Stimulated activated CD4-positive, alpha-beta T cell treated with anti-CD3 and anti-CD28 coated beads, TNF-alpha, amount 100 ng/mL, for 1 hour (primary cell): ENCODE measurements at places on chromosomes 1 and 21.

GRCh38 chr1:212608959-212609700 lies 569 bp downstream of the ATF3 start:
- no peak for DNase-seq

- DNase-seq: no peak
Measured at GRCh38 chr1:221286399-221286798, 407.2 kb downstream of the HLX start.

- DNase-seq: no peak
Measured at GRCh38 chr1:75126611-75127101, 7.5 kb upstream of the LHX8 start.

DNA sequence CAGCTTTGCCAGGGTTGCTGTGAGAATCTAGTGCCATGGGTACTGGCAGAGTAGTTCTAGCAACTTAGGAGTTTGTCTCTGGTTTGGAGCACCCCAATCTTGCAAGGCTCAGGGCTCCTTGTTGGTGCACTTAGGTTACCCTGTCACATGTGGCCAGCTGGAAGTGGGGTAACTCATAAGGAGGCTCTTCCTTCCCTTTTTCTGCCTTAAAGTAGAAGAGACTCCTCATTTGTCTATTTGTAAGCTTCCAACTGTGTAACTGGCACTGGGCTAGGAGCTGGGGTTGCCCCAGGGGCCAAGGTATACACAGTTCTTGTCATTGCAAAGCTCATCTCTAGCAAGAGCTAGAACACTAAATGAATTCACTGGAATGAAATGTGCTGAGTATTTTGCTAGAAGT lies 10.6 kb downstream of the MROH7 start:
- no peak for DNase-seq

GRCh38 chr1:66778969-66779368 lies 22.1 kb downstream of the INSL5 start:
- no peak for DNase-seq

DNA sequence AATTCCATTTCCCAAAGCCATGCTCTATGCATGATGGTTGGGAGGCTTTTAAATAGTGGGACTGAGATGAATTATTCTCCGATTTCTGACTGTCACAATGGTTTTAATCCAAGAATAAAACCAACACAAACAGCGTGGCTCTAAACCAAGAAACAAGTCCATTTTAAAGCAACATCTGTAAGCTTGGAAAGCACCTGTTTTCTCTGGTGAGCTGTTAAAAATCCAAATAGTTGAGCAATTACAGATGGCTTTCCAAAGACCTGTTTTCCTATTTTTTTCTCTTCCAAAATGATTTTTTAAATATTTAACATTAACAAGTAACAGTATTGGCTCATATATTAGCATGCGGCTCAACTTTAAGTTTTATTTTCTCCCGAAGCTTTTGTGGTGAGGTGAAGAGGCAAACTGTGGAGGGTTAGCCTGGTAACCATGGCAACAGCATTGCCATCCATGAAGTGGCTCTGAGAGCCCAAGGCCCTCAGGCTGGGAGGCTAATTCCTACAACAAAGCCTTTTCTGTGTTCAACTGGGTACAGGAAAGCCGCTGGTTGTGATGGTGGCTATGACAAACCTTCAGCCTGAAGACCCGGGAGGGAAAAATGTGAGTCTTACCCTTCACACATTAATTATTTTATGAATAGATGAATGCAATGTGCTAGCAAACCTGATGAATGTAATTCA lies 56.7 kb upstream of the B3GALT5 start:
- no peak for DNase-seq

- DNase-seq: no peak
Measured at GRCh38 chr1:168601051-168601450, 24.6 kb downstream of the XCL1 start.

- peak; percentile 25 for DNase-seq
Measured at GRCh38 chr1:78617615-78618026, 2.6 kb upstream of the IFI44L start.

DNA sequence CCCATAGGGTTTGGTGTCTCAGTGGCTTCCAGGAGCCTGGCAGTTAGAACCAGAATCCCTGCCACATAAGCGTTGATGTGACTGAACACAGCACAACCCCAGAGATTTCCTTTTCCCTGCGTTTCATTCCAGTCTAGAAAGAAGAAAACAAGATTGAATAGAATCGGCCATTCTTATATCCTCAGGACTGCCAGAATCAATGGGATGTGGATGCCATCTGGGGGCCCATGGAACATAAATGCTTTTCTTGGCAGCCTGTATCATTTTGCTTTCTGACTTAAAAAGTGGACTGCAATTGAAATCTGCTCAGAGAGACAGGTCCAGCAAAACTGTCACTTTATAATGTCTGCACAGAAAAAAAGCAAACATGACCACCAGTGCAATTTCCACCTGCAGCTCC lies 80.3 kb downstream of the DISC1 start:
- DNase-seq: no peak

DNA sequence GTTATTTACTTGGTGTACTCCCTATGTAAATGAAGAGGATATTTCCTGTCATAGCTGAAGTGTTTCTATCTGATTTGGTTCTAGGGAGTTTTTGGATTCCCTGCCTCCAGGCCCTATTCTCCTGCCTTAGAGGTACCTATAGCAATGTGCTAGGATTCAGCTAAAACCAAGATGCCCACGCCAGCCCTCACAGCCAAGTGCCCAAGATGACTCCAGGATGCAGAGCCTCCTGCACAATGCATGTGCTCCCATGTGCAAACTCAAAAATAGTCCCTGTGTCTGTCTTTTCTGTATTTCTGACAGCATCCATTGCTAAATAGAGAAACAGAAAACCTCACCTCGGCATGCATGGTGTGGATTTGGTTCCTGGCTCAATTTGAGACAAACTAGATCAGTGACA lies 887 bp upstream of the TARBP1 start:
- no peak for DNase-seq

- no peak for DNase-seq
Measured at GRCh38 chr1:20370698-20371097, 80.0 kb downstream of the VWA5B1 start.

DNA sequence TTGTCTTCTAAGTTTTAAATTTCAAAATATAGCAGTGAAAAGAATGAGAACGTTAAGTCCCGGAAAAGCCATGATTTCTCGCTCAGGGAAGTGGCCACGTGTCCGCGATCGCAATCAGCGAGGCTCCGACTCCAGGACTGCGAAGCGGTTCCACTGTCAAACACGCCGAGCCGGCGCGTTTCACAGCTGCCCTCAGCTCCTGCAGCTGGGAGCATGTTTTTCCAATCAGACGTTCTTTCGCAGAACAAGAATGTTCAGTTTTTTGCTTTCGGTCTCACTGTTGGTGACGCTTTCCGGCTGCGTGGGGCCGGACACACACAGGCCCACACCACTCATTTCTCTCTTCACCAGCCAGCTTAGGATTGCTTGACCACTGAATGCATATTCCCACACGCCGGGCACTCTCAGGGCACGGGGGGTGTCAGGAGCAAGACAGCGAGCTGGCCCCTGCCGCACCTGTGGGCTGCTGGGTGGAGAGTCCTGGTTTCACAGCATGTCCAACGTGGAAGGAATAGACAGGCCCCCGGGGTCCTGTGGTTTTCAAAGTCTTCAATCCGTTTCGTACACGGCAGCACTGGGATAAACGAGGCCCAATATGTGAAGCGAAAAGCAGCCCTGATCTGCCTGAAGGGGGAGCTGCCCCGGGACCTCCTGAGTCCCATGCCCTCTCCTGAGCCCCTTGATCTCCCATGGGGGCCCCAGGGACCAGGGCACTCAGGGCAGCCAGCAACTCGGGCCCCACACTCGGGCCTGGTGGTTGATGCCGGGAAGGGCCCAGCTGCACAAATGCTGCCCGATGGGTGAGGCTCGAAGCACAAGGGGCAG lies 47.3 kb upstream of the COL18A1 start:
- no peak for DNase-seq

- no peak for DNase-seq
Measured at GRCh38 chr1:218273762-218274479, 11.2 kb upstream of the RRP15 start.
